ENCODE measurements at places on chromosomes 6 and 20.

DNA sequence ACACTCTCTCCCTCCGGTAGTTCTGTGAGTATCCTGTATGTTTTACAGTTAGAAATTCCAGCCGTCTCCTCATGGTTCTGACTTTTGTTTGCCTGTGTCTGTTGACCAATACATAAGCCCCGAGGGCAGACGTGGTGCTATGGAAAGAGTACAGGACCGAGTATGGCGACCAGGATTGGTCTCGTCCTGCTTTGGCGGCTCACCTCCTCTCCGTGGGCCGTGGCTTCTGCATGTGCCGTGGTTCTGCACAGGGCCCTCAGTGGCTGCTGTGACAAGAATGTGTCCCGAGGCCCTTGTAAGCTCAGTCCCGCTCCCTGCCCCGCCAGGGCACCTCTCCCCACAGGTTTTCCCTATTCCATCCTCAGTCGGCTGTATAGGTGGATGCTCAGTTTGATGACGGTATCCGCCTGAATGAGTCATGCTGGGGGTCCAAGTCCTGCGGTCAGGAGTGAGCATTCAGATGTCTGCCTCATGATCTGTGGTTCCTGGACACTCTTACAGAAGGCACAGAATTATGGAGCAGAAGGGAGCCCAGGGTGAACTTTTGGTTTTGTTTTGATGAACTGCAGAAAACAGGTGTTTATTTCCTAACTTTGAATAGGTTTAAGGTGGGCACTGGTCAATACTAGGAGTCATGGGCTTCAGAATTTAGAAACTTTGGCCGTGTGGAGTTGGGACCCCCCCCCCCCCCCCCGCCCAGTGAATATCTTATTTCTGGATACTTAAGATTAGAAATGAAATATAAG, 1.2 kb downstream of the ARFGAP1 start:
- no peak for DNase-seq

- no peak for DNase-seq
These were observed 13.3 kb upstream of the SGK1 start for GRCh38 chr6:134331256-134331655.

DNA sequence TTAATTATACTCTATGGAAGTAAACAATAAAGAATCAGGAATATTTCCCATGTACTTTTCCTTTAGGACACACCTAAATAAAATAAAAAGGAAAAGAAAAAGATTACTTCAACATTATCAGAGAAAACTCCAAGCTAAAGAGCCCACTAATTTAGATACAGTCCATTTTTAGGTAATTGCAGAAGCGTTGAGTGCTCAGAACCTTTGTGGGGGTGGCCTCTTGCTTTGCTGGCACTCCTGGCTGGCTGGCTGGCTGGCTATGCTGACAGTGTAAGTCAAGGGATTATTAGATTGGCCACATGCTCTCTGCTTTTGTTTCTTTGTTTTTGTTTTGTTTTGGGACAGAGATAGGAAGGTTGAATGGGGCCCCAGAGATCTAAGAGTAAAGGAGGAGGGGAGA, at the start of gene GJE1:
Gene GJE1 (plus strand): TSS at position 301 of the 400 bp plus-strand sequence. CDS start 234 bp downstream, outside the sequence.
- no peak for DNase-seq

DNA sequence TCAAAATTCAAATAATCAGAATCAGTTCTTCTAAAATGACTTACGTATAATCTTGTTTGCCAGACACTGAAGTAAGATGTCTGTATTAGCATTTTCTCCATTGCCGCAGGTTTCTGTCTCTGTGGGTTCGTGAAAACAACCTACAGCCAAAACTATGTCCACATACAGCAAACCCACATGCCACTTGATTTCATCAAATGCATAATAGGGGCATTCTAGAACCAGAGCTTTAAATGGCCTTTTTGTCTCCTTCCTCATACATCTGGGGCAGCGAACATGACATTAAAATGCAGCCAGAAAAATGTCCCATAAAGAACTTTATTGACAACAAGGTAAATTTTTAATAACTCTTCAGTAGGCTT, 90.2 kb upstream of the QKI start:
- DNase-seq = no peak

DNA sequence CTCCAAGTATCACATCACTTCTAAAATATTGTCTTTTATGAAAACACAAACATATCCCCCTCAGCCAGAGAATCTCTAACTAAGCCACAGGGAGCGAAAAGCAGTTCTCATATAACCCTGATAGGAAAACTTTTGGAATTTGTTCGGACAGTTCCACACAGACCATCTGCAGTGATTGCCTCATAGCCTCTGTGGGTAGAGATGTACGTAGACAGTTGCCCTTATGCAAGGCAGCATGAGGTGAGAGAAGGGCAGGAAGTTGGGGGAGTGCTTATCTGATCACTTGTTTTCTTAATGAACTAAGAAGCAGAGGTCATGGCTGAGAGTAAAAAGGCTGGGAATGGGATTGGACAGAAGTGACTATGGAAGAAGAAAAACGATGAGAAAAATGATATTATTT, 39.6 kb downstream of the SLC23A2 start:
- DNase-seq = no peak

- DNase-seq = no peak
These were observed 9.5 kb upstream of the RALY start for GRCh38 chr20:33984182-33984719.

- no peak for DNase-seq
These were observed 14.8 kb upstream of the SYNE1 start for GRCh38 chr6:152651986-152652385.

GRCh38 chr6:46733341-46733801, 1.8 kb downstream of the PLA2G7 start:
- no peak for DNase-seq

- DNase-seq = no peak
These were observed 600.3 kb downstream of the CDH26 start for GRCh38 chr20:60558486-60558885.

GRCh38 chr6:30378290-30378937, 33.5 kb downstream of the RPP21 start:
- DNase-seq = no peak

DNA sequence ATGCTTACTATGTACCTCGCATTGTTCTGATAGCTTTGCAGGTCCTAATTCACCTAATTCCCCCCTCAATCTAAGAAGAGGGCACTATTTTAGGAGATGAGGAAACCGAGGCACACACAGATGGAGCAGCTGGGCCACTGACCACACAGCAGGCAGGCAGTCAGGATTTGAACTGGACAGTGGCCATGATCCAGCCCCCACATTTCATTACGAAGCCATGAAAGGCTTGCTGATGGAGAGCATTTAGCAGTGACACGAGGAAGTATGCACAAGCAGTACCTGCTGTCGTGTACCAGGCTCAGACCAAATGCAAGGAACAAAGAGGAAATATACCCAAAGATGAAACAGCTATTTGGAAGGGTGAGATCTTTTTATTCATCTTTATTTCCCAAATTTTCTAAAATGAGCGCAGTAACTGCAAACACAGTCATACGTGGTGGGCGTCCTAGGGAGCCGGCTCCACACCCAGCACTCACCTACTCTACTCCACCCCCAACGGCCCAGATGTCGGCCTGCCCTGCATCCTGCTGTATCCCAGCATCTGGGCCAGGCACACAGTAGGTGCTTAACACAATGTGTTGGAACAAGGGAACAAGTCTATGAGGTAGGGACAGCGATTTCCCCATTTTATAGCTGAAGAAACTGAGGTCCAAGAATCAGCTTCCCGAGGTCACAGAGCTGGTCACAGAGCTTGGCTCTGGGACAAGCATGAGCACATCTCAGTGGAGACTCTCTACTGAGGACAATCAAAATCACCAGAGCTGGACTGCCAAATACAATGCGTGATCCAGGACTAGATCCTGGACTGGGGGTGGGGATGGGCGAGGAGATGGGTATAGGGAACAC, 15.0 kb downstream of the PREX1 start:
- DNase-seq = no peak

GRCh38 chr20:45861221-45862075, 4.0 kb downstream of the ZSWIM3 start:
- DNase-seq = no peak

DNA sequence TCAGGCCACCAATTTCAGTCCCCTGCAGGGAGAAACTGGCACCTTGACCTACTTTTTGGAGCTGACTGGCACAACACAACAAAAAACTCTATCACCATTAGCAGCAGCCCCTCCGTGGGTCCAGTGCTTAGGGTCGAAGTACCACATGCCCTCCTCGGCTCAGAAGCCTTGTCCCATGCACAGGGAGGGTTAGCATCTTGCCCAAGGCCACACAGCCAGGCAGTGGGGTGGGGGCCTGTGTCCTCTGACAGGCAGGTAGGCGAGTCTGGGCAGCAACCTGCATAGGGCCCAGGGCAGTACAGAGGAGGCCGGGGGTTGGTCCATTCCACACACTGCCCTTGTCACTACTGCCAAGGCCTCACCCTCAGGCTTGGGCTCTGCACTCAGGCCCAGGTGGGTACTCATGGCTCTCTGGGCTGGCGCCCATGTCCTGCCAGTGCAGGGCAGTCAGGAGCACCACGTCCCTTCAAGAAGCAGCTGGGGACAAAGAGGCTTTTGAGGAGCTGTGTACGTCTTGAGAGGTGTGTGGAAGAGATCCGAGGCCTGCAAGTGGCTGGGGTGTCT, 53.6 kb downstream of the PYGB start:
- DNase-seq = no peak

GRCh38 chr6:6006006-6006427, 708 bp downstream of the NRN1 start:
- no peak for DNase-seq

DNA sequence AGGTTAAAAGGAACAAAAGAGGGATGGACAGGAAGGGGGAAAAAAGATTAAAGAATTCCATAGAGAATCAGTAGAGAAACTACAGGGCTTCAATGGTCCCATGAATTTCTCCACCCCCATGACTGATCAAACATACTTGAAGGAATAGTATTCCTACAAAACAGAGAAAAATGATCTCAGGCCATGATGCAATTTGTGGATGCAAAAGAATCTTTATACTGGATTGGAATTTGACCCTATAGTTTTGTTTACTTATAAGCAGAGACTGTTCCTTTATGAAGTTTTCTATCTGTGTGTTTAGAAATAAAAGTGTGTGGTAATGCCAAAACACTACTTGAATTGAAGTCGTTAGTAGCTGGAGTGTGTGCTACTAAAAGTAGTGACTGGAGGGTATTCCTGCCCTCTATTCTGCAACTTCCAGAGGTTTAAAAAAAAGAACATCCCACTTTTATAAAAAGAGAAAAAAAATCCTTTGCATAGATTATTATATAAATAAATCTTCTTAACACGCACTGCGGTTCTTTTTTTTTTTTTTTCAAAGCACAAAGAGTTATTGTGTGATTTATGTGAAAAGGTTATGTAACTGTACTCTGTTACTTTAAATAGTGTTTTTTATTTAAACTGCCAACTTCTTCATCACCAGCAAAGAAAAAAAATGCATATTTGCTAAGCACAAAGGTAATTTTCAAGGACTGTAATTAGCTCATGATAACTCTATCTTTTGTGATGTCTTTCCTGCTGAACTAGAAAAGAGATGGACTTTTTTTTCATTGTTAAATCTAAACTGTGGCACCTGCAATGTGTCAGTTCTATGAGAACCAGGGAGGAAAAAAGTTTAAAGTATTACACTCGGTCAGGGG, 214.5 kb upstream of the CITED2 start:
- DNase-seq = no peak

GRCh38 chr6:90846824-90847223, 260.0 kb upstream of the MAP3K7 start:
- no peak for DNase-seq

GRCh38 chr6:87658516-87658915, 43.5 kb downstream of the AKIRIN2 start:
- DNase-seq = no peak

DNA sequence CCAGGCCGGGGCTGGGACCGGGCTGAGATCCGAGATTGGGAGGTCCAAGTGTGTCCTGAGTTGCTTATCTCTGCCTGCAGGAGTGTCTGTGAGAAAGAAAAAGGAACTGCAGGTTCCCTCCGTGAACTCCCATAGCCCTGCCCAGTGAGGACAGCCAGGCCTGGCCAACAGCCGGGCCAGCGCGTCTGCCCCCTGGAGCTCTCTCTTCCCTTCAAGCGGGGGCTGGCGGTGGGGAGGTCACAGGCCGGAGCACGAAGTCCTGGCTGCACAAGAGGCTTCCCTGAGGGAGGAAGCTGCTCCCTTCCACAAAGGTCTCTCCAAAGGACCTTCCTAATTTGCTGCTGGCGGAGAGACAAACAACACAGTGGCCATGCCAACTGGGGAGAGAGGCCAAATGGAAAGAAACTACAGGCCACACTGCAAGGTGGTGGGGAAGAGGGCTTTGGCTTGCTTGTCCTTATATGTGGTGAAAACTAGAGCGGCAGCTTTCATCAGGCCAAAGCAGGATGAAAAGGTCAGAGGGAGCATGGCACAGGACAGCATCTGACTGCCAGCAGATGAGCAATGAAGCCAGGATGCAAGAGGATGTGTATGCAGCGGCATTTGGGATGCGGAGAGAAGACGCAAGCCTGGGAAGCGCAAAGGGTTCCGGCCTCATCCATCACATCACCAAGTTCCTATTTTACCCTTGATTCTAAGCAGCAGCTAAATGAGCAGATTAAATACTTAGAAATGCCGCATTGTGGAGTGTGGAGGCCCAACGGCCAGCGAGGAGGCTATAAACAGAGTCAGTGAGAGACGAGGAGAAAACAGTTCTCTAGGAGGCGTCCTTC, 260.0 kb downstream of the ERMARD start:
- no peak for DNase-seq

DNA sequence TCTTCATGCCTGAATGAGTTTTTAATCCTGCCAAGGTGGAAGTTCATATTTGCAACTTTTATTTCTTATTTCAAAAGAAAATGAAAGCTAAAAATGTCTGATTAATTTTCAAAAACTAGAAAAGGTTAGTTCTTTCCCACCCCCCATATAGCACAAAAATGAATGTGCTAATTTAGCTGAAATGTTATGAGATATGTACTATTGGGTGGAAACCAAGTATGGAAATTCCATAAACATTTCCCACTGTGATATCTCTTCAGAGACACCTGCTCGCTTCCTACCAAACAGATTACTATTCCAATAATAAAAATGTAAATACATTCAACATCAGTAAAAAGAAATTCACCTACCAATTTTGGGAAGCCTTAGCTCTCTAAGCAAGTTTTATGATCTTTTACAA, 678.6 kb upstream of the ID4 start:
- no peak for DNase-seq

DNA sequence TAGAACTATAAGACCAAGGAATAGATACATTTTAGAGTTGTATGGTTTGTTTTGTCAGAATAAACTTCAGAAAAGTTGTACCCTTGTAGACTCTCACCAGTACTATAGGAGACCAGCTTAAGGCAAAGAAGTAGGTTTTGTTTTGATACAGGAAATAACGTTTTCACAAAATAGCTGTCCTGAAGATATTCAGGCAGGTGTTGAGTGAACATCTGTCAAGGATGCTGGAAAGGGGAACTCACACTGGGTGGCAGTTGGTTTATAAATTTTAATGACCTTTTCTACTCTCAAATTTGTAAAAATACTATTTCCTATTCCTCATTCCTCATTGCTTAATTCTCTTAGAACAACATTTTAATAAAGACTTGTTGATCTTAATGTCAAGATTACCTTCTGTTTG, 174.0 kb upstream of the MAN1A1 start:
- no peak for DNase-seq

GRCh38 chr20:33832103-33832804, 21.1 kb downstream of the CHMP4B start:
- no peak for DNase-seq

All from stimulated activated CD4-positive, alpha-beta T cell treated with anti-CD3 and anti-CD28 coated beads, Interleukin-15, amount 100 ng/mL, for 24 hours (primary cell).